CD4-positive, alpha-beta T cell (primary cell): ENCODE measurements at places on chromosomes 6 and 20.

- no peak for DNase-seq
Measured at GRCh38 chr6:160995271-160995670, 3.7 kb downstream of the MAP3K4 start.

GRCh38 chr20:33656010-33656782, 5.9 kb upstream of the C20orf144 start:
- no peak for DNase-seq

DNA sequence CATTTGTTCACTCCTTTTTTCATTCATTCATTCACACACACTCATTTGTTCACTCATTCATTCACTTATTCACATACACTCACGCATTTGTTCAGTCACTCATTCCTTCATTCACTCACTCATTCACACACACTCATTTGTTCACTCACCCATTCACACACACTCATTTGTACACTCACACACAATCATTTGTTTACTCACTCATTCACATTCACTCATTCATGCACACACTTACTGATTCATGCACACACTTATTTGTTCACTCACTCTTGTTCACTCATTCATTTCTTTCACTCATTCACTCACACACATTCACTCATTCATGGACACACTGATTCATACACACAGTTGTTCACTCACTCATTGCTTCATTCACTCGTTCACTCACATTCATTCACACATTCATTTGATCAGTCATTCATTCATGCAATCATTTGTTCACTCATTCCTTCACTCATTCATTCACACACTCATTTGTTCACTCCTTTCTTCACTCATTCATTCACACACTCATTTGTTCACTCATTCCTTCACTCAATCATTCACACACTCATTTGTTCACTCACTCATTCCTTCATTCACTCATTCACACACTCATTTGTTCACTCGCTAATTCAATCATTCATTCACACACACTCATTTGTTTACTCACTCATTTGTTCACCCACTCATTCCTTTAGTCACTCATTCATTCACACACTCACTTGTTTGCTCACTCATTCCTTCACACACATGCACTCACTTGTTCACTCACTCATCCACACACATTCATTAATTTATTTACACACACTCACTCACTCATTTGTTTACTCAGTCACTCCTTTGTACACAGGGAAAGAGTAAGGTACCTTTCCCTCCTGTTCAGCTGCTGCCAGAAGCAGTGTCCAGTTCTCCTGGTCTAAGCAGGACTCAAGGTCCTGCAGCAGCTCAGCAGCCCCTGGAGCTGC, 50.7 kb upstream of the BHLHE23 start:
- no peak for DNase-seq

DNA sequence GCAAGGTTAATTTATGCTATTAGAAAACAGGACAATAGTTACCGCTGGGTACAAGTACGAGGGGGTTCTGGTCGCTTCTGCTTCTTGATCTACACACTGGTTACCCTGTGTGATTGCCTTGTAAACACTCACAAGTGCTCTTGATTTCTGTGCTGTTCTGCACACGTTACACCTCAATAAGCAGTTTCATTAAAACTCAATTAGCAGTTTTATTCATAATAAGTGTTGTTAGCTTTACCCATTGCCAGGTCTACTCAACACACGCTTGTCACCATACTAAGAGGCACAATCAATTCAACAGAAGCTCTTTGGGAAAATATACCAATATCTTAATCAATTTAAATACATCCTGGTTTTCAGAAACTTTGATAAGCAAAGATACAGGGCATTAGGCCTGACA, 20.4 kb downstream of the BMP7 start:
- DNase-seq, result no peak

DNA sequence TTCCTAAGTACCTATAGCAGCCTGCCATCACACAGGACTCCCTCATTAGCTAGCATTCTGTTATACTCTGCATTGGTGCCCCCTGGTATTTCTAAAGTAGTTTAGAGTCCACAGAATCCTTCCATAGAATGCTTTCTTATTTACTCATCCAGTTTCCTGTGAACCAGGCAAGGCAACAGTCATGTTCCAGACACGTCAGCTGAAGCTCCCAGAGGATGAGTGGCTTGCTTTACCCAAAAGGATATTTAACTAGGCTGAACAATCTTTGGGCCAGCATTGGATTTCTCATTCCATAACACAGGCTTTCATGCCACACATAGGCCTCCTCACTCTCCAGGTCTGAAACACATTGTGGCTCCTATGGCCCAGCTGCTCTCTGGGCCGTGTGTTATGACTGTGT, 203.8 kb upstream of the MAP3K7 start:
- no peak for DNase-seq

DNA sequence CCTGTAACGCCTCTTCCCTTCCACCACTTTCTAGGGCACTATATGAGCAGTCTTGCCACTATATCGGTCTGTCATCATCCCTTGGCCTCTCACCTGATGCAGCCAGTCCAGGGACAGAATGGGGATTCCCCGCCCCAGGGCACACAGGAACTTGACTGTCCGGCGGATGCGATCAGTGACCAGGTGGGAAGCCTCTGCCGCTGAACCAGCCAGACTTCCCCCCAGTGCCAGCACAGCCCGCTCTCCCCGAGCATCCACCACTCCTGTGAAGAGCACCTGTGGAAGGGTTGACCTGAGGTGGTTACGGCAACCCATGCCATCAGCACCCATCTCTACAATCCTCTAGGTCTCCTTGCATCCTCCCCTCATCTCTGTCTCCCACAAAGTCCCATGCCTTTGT, 12.2 kb upstream of the NRM start:
- no peak for DNase-seq

GRCh38 chr6:116528133-116528532, 16.7 kb downstream of the CALHM5 start:
- no peak for DNase-seq

GRCh38 chr20:63016514-63017075, 9.8 kb upstream of the BHLHE23 start:
- no peak for DNase-seq

DNA sequence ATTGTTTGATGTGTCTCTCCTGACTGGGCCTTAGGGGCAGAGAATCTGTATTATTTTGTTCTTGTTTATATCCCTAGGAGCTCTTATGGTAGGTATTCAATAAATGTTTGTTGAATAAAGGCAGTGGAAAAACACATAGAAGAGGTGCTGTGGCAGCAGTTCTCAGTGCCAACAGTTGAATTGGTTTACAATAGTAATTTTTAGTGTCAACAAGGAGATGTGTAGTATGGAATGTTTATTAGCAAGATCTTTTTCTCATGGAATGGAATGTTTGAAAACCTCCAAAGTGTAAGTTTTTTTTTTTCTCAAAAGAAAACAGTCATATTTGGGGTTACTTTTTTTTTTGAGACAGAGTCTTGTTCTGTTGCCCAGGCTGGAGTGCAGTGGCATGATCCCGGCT, 28.0 kb downstream of the ASXL1 start:
- DNase-seq, result no peak

DNA sequence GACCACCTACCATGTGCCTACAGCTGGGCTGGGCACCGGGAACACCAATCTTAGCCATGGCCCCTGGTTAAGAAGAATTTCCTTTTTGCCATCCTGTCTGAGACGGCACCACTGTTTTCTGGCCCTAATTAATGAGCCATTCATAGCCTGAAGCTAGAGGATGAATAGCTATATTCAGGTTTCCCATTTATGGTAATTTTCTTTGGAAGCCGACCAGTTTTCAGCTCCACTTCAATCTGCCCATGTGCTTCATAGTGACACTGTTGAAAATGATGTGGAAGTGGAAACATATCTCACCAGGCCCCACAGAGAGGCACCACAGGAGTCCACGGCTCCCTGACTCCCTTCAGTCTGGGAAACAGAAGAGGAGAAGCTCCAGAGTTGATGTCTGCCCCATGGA, 22.6 kb upstream of the ULBP3 start:
- DNase-seq, result no peak

DNA sequence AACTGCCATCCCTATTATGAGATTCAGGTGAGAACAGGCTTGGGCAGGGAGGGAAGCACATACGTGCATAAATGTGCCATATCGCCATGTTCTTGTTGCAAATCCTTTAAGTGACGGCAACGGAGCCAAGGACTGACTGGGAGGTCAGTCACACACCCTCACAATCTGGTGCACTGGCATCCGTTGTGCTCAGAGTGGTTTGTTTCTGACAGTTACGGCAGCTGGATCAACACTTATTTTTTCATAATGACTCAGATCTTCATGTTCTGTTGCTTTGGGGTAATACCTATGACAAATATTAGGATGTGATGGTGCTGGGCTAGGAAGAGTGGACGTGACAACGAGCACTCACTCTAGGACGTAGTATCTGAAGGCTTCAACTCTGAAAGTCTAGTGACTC, 56.2 kb upstream of the PREP start:
- DNase-seq, result no peak

DNA sequence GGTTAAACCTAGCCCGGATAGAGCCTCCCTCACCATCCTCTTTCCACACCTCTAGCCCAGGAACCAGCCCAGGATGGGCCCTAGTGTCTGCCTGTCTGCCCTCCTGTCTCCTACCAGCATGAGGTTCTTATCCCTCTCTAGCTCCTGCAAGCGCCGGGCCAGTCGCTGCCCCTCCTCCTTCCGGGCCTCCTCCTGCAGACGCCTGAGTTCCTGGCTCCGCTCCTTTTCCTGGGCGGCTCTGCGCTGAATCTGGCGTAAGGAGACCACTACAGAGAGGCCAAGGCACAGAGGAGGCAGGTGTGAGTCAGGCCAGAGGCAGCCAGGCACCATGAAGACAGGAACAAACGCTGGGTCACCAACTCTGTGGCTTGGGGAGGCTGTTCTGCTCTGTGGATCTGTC, 4.3 kb upstream of the PSORS1C2 start:
- DNase-seq, result no peak

GRCh38 chr6:107977283-107977682, 19.3 kb upstream of the SEC63 start:
- no peak for DNase-seq

DNA sequence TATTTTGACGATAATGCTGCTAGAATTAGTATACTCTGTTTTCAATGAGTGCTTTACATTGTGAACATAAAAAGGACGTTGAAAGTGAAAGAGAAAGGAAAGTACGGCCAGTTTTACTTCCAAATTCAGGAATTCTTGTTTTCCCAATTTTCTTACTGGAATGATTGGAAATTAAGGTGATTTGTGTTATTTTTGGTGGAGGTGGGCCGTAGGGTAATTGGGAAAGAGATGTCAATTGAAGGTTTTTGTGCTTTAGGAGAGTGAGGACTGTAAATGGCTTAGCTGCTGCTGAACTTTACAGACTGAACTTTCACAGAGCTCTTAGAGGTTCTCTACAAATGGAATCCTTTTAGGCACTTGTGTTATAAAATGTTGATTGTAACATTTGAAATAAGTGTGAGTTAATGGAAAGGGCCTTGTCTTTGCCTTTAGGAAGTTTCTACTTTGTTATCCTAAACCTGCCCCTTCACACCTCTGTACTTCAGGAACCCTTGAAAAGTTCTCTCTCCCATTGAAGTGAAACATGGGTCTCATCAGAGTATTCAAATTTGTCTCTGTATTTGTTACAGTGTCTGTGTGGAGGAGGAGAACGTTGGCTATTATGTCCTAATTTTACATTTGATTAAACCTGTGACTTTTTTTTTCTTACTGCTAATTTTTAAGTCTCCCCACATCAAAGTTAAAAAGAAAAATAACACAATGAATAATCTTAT, 256.4 kb downstream of the ARID1B start:
- no peak for DNase-seq

GRCh38 chr6:43338243-43338642, 29.6 kb upstream of the CRIP3 start:
- DNase-seq, result no peak

DNA sequence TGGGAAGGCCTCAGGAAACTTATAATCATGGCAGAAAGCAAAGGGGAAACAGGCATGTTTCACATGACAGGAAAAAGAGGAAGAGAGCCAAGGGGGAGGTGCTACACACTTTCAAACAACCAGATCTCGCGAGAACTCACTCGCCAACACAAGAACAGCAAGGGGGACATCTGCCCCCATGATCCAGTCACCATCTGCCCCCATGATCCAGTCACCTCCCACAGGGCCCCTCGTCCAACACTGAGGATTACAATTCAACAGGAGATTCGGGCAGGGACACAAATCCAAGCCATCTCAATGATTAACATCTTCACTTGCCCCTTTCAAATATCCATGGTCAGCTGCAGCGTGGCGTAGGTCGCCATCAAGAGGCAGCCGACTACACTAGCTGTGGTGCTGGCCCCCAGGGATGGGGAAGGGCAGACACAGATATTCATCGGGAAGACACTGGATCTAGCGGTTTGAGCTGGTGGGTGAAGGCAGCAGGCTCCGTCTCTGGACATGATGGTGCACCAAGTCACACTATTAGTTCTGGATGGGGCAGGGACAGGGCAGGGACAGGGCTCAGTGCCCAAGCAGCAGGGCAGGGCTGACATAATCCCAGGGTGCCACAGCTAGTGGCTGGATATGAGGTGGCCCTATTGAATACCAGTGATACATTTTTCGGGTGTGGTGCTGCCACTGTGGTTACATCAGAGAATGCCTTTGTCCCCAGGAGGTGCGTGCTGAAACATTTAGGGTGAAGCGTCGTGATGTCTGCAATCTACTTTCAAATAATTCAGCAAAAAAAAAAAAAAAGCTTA, 31.6 kb downstream of the TUBB2B start:
- DNase-seq, result no peak

GRCh38 chr20:46257887-46258286, 50.4 kb downstream of the CDH22 start:
- no peak for DNase-seq

- DNase-seq, result no peak
Measured at GRCh38 chr6:163965426-163966348, 551.2 kb downstream of the QKI start.

DNA sequence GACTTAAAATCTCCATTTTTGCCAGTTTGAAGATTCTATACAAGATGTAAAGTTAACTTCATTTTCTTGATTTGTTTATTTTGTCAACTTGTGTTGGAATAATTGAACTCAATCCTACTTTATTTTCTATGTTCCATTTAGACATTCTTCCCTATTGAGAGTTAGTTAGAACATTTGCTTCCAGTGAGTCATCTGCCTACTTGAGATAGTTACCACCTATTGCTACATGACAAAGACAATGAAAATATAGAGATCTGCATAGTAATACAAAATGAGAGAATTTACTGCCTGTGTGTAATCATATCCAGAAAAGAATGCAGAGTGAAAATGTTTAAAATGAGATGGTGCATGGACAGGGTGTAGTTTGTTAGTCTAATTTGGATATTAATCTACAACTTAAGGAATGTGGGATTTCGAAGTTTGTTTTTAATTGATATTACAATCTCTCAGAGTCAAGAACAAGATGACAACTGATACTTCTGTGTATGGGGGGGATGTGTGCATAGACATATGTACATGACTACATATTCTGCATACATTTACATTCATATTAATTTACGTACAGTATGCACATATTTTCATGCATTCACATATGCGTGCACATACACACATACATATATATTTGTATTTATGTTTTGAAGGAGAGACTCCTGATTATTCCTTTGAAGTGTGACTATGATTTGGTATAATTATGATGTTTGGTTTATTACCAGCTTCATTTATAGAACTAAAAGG, 420.1 kb downstream of the NKAIN2 start:
- DNase-seq, result no peak

GRCh38 chr6:35663447-35664235, 25.1 kb downstream of the FKBP5 start:
- peak; percentile 54 for DNase-seq

GRCh38 chr6:40485300-40485699, 101.9 kb downstream of the LRFN2 start:
- DNase-seq, result no peak
